ENCODE measurements at places on chromosomes 13 and 19.

- no peak for DNase-seq
These were observed 650.1 kb downstream of the FGF9 start for GRCh38 chr13:22320991-22321390.

DNA sequence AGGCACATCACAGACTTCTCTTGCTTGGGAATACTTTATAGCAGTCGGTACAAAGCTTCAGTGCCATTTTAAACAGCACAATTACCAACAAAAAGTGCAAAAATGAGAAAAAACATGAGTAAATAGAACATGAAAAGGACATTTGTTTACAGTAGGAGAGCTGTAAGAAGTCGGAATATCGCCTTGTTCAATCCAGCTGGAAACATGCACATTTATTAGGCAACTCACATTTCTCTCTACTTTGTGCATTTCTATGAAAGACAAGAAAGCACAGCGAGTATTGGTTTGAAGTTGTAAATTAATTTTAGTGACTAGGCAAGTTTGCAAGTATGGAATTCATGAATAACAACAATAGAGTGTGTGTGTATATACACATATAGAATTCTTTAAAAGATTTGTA, 484.7 kb downstream of the DACH1 start:
- DNase-seq: no peak

GRCh38 chr13:111249637-111250360, 70.6 kb upstream of the TEX29 start:
- no peak for DNase-seq

- no peak for DNase-seq
These were observed 3.5 kb downstream of the SIGLEC5 start for GRCh38 chr19:51626675-51627074.
